Effector CD4-positive, alpha-beta T cell (primary cell): ENCODE measurements at places on chromosomes 1 and 21.
A peak's percentile ranks its signal among the peaks of the same experiment; 100 is the strongest.

DNA sequence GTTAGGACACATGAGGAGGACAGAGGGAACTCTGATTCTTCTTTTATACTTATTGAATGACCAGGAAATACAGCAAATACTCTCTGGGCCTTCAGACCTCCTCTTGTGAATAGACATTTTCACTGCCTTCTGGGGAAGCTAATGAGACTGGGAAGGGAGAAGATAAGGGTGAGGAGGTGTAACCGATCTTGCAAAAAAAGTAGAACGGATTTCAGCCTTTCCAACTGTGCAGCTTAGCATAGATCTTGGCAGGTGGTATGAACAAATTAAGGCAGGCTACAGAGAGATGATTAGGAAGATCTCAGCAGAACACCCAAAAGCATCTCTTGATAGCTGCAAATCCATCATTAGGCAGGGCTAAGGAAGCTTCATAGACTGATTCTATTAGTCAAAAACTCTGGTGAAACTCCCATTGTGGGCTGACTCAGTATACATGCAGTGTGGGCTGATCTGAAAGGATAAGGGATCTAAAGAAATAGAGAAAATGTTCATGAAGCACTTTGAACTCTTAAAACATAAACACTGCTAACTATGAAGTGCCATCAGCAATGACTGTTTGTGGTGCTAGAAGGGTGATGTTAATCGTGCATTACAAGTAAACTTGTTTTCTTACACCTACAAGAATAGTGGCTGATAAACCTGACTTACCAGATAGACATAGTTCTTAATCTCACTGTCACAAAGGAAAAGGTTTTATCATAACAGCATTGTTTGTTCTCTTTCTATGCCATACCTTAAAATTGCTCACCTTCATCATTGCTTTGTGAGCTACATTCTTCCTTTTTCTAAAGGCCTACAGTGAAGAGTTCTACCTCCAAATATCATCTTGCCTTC is 85.5 kb upstream of the PALMD start:
- no peak for DNase-seq

- peak; percentile 76 for DNase-seq
Observed at GRCh38 chr1:160629286-160630210, 17.3 kb downstream of the SLAMF1 start.

GRCh38 chr21:37548521-37548981 is 182.0 kb downstream of the DYRK1A start:
- no peak for DNase-seq

- no peak for DNase-seq
Observed at GRCh38 chr1:94550800-94551241, 9.3 kb upstream of the F3 start.

GRCh38 chr1:208476846-208477170 is 232.6 kb upstream of the PLXNA2 start:
- no peak for DNase-seq

DNA sequence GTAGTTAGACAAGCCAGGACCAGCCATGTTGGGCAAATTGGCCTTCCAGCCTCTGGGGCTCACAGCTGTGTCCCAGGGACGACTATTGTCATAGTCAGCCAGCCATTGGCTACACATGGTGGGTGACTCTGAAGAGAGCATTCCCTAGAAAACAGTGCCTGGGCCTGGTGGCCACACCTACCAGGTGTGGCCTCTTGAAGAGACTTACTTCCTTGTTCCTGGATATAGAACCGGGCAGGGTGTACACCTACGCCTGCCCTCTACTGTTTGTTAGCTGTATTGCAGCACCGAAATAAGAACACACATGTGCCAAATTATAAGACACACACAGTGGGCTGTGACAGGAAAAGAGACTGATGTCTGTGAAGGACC is 134.6 kb upstream of the ARHGEF16 start:
- no peak for DNase-seq

- no peak for DNase-seq
Observed at GRCh38 chr1:229762891-229763290, 136.8 kb downstream of the URB2 start.

- DNase-seq: no peak
Observed at GRCh38 chr1:61273167-61273705, 190.9 kb downstream of the NFIA start.

- peak; percentile 89 for DNase-seq
Observed at GRCh38 chr1:248906009-248906752, at the start of gene PGBD2. Gene PGBD2 (plus strand): TSS chr1:248906235. CDS start chr1:248913863, 7,628 bp downstream.

GRCh38 chr1:58683519-58683918 is 16.3 kb downstream of the MYSM1 start:
- DNase-seq: no peak

DNA sequence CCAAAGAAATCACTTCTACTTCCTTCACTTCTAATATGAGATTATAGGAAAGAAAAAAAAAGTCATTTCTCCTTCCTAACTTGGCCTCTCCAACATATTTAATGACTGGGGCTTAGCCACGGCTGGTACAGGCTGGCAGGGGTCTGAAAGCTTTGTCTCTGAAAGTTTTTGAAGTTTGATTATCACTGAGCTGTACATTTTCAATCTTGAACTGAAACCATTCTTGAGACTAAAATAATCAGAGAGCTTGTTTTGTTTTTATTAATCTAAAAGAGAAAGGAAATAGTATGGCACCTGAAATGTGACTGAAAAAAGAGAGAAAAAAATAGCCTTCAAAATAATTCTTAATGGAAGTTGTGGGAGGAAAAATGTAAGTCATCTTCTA is 3.8 kb upstream of the KRTAP19-8 start:
- no peak for DNase-seq

- DNase-seq: no peak
Observed at GRCh38 chr1:191695865-191696264, 462.4 kb upstream of the RGS18 start.
